ENCODE measurements at places on chromosomes 12 and 14. TPM values are rescaled to one million over a fixed set of nuclear protein-coding genes. Genes with fewer than 3 reads are reported as not detected.

Gene AKAP3
- total RNA-seq = 7.1 TPM

- DNase-seq = no peak
These were observed 27.2 kb downstream of the ARF6 start for GRCh38 chr14:49919825-49920659.

DNA sequence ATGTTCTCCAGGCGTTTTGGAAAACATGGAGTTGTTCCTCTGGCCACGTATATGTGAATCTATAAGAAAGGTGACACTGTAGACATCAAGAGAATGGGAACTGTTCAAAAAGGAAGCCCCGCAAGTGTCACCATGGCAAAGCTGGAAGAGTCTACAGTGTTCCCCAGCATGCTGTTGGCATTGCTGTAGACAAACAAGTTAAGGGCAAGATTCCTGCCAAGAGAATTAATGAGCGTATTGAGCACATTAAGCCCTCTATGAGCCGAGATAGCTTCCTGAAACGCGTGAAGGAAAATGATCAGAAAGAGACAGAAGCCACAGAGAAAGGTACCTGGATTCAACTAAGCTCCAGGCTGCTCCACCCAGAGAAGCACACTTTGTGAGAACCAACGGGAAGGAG is 92.5 kb upstream of the EIF5 start:
- no peak for DNase-seq

Gene SAMD15
- total RNA-seq = 0.39 TPM

- DNase-seq = no peak
These were observed 29.4 kb upstream of the PLD4 start for GRCh38 chr14:104895207-104895785.

DNA sequence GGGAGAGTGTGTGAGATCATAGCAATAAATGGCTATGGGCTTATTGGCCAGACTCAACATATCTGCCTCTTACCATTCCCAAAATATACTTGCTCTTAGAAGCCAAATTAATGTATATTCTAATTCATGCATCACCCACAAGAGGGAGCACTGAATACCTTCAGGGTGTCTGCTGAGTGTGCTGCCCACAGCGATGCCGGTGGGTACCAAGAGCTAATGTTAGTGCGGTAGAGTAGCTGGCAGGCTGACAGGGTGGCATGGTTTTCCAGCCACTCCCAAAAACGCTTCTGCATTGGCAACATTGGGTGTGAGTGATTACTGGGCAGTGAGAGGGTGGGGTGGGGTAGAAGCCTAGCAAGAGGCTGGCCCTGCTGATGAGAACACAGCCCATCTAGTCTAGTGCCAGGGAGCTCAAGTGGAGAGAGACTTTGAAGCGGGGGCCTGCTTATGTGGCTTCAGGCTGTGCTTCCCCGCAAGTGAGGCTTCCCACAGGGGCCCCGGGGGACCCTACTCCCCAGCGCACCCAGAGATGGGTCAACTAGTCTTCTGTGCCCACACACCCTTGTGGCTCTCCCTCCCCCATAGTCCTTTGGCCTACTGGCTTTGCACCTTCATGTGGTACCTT is 9.2 kb upstream of the PLEKHD1 start:
- no peak for DNase-seq

Gene SERPINA3
- 330 TPM for total RNA-seq

GRCh38 chr14:57659052-57659451 is 165.4 kb upstream of the CCDC198 start:
- no peak for DNase-seq

- no peak for DNase-seq
These were observed 24.5 kb upstream of the FBXO21 start for GRCh38 chr12:117214797-117215196.

GRCh38 chr14:23694085-23694948 is 58.2 kb downstream of the DHRS2 start:
- DNase-seq = no peak

Gene KRT3
- total RNA-seq = not detected

Gene RHEBL1
- not detected for total RNA-seq

GRCh38 chr14:21231020-21231652 is 38.1 kb downstream of the HNRNPC start:
- DNase-seq = no peak
